ENCODE measurements at places on chromosomes 12 and 14.

GRCh38 chr14:74945261-74945851 is 10.0 kb downstream of the PGF start:
- peak; percentile 54 for DNase-seq

DNA sequence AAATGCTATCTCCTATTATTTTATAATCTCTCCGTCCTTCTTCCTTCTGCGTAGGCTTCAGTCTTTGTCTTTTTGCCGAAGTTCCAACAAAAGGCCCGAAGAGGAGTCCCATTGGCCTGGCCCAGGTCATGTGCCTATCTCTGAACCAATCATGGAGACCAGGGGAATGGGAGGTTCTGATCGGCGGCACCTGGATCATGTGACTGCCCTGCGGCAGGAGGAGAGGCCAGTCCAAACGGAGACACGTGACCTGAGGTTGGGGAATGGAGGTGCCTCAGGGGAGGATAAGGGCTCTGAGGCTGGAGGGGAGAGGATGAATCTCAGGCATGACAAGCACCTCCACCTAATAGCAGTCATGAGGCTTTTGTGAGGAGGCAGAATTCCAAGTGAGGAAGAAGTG is 86.0 kb downstream of the AACS start:
- no peak for DNase-seq

DNA sequence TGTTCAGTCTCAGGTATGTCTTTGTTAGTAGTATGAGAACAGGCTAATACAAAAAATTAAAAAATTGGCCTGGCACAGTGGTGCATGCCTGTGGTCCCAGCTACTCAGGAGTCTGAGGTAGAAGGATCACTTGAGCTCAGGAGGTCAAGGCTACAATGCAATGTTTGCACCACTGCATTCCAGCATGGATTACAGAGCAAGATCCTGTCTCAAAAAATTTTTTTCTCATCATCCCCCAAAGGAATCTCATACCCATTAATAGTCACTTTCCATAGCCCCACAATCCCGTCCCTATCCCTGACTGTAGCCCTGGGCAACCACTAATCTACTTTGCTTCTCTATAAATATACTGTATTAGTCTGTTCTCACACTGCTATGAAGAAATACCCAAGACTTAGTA is 57.8 kb downstream of the TTC8 start:
- DNase-seq = no peak

DNA sequence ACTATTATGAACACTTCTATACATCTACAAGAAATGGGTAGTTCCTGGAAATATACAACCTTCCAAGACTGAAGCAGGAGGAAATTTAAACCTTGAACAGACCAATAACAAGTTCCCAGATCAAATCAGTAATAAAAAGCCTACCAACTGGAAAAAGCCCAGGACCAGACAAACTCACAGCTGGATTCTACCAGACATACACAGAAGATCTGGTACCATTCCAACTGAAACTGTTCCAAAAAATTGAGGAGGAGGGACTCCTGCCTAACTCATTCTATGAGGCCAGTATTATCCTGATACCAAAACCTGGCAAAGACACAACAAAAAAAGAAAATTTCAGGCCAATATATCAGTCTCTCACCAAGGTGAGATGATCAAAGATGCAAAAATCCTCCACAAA is 189.4 kb downstream of the RPS29 start:
- DNase-seq = no peak

DNA sequence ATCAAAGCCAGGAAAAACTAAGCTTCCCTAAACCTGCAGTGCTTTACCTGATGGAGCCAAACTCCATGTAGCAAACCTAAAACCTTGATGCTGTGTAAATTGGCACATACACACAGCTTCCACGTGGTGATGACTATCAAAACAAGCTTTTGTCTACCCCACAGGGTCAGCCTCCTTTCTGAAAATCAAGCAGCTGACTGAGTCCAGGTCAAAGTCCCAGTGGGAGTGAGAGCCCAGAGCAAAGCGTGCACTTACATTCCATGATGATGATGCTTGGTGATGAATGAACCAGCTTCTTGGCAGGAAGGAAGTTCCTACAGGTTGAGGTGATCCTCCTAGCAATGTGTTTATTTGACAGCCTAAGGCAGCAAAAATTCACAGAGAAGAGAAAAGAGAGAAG is 630.0 kb upstream of the TBX3 start:
- peak; percentile 32 for DNase-seq

- DNase-seq = no peak
These were observed 146.1 kb upstream of the NOS1 start for GRCh38 chr12:117507548-117507947.

- DNase-seq = no peak
These were observed 19.0 kb upstream of the CLEC4E start for GRCh38 chr12:8559676-8560075.

- no peak for DNase-seq
These were observed 5.5 kb downstream of the OR6C3 start for GRCh38 chr12:55336002-55336401.

- DNase-seq = no peak
These were observed 36.2 kb downstream of the SPTB start for GRCh38 chr14:64843548-64843947.

DNA sequence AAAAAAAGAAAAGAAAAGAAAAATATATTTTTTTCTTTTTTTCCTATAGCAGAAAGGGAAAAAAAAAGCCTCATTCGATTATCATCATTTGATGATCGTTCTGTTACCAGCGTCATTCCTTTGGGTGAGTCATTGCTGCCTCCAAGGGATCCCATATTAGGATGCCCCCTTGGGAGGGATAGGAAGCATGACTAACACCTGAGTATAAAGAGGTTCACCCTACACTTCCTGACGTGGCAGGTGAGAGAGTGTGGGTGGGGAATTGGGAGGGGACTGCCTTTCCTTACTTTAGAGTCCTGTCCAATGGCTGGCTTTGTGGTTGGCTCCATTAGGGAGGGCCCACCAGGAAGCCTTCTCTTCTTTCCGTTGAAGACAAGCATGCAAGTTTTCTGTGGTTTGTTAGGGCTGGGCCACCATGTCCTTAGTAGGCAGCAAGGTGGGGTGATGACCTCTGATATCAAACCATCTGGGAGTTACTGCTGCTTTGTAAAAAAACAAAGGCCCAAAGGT is 56.1 kb upstream of the FUT8 start:
- peak; percentile 48 for DNase-seq

- DNase-seq = no peak
These were observed 47.6 kb upstream of the OVCH1 start for GRCh38 chr12:29545102-29545467.

DNA sequence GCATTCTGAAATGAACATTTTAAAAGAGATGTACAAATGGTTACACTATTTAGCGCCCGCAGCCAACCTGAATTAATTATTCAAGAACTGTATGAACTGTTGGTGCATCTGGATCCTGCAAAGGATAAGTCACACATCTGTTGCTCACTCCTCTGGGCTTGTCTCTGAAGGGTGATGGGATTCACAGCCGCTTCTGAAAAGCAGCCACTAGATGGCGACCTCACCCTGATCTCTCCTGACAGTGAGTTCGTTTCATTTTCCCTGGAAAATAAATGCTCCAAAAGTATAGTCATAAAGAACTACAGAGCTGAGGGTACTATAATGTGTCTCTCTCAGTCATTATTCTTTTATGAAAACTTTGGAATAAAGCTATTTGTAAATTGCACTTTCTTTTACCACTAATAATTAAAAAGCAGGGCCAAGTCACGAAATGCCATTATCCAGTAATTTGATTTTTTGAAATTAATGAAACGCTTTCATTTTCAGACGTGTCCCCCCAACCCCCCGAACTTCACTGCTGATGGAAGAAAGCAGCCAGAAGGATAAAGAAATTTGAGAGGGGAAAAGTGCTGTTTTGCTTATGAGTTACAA is 789.6 kb downstream of the NRXN3 start:
- peak; percentile 89 for DNase-seq

- peak; percentile 78 for DNase-seq
These were observed 8.9 kb downstream of the FUT8 start for GRCh38 chr14:65421201-65421981.

DNA sequence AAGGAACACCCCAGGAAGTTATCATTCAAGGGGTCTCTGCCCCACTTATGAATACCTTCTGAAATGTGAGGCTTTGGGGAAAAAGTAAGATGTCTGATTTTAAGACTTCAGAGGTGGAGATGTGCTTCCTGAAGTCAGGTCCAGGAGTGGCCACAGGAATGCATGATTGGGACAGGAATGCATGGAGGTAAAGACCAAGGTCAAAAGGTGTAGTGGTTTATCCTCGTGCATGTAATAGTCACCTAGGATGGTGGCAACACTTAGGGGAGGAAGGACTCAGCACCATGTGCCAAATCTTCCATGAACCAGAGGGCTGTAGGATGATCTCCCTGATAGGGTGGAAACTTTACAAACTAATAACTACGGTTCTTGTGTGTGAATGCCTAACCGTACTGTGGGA is 217.3 kb downstream of the C12orf75 start:
- no peak for DNase-seq

DNA sequence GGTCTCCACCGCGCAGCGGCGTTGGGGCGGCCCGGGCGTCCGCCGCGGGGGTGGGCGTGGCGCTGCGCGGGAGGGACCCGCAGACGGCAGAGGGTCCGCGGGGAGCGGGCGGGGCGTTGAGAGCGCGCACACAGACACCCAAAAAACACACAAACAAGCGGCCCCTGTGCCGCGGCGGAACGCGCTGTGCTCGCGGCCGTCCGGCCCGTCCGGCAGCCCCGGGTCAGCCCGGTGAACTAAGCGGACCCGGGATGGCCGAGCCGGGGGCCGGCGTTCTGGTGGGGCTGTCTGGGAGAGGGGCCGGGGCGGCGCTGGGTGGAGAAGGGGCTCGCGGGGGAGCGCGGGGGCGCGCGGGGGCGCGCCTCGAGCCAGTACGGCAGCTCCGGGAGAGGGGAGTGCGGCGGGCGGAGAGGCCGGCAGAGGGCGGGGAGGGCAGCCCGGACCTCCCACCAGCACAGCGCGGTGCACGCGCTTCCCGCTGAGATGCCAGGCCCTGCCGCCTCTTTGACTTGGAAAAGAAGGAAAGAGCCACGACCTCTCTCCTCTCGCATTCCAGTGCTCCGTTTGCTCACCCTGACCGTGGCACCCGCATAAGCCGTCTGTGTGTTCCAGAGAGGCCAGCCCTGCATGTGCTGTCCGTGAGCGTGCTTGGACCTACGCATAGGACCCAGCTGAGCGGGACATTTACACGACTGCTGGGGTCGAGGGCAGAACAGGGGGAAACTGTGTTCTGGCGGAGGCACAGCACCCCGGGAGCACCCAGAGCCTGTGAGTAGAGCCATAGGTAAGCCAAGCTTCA is 10.3 kb downstream of the SLC6A12 start:
- DNase-seq = peak; percentile 17

GRCh38 chr14:62916551-62916950 is 128.7 kb downstream of the KCNH5 start:
- DNase-seq = no peak

DNA sequence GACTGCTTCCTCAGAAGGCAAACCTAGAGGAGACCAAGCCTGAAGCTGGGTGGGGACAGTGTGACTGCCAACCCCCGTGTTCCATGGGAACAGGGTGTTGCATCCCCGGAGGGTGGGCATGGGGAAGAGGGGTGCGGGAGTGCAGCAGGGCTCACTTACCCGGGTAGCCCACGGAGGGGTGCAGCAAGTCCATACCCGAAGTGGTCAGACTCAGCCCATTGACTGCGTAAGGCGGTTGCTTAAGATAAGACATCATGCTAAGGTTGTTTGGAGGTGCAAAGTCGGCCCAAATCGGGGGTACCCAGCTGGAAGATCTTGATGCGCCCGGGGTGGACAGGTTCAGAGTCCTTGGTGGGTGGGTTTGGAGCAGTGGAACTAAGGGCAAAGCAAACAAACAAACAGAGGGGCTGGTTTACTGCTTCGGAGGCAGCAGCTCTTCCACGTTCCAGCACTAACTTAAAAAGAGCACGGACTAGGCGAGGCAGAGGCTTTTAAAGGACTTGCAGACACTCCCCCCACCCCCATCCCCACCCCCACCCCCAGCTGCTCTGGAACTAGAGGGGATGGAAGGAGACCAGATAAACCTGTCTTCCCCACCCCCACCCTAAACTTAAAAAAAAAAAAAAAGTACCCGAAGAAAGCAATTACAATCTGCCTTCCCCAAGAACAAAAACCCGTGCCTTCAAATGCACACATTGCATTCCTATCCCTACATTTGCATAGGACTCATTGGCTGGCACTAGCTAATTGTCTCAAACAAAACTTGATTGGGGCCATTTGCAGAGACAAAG is 4.9 kb downstream of the OTX2 start:
- no peak for DNase-seq

DNA sequence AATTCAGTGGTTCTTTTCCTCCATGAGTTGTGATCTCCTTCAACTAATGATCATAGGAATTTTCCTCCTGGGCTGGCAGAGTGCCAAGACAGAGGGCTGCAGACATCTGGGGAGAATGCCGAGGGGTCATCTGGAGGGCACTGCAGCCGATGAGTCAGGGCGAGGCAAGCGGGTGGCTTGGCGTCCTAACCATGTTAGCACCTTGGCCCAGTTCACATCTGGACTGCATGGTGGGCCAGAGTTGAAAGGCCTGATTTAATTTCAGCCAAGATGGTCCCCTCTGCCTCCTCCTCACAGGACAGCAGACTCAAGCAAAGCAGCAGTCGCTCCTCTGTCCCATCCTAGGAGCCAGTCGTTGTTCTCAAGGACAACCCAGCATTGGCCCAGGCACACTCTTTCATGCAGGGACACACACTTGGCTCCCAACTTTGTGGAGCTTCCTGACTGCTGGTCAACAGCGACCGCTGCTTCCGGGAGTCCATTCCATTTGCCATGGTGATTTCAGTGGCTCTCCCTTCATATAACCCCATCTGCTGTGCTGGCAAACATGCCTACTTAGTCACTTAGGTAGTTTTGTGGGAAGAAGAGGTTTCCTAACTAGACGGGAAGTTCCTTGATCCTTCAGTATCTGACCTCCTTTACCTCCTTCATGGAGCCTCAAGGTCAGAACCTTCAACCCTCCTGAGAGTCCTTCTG is 161.8 kb downstream of the TTC8 start:
- peak; percentile 55 for DNase-seq

GRCh38 chr14:104690861-104691455 is 1.5 kb downstream of the INF2 start:
- no peak for DNase-seq

DNA sequence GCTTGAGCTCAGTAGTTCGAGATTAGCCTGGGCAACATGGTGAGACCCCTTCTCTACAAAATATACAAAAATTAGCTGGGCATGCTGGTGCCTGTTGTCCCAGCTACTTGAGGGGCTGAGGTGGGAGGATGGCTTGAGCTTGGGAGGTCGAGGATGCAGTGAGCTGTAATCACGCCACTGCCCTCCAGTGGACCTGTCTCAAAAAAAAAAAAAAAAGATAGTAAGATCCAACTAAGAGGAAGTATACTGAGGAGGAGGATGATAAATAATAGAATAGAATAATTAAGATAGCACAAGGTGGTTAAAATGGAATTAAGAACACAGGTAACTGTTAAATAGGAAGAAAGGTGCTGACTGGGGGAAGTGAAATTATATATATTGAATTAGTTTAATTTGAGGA is 37.0 kb upstream of the BAZ1A start:
- DNase-seq = no peak

GRCh38 chr14:60277605-60278190 is 28.7 kb downstream of the PPM1A start:
- no peak for DNase-seq

- peak; percentile 87 for DNase-seq
These were observed 48.7 kb upstream of the LALBA start for GRCh38 chr12:48618541-48618940.

- no peak for DNase-seq
These were observed 4.9 kb upstream of the ESRRB start for GRCh38 chr14:76371066-76371465.

GRCh38 chr12:116244001-116244400 is 33.5 kb downstream of the MED13L start:
- peak; percentile 37 for DNase-seq
